ENCODE measurements at places on chromosomes 5 and 9.

DNA sequence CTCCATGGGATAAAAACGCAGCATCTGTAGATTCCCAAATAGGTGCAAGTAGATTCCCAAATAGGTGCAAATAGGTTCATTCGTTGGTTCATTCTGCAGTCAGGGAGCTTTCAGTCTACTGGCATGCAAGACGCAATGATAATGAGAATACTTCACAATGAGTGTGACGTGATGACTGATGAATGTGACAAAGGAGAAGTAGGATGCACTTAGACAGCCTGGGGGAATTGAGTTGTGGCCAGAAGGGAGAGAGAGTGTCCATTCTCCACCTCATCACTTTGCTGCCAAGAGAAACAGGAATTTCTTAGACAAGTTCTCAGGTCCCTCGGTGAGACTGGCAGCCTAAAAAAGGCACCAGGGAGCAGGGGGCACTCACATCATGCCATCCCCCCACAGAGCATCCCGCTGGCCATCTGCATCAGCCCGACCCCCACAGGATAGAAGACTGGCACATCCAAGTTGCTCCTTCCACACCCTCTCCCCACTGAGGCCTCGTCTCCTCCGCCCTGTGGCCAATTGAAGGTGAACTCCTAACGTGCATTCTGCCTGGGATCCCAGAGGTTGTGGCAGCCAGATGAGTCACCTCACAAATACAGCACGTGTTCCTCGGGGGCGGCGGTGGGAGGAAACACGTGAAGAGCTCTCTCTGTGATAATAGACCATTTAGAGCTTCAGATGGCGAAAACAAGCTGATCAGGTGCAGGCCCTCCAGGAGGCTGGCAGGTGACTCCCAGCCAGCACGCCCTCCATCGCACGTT, 19.9 kb upstream of the KCNIP1 start:
- no peak for DNase-seq

DNA sequence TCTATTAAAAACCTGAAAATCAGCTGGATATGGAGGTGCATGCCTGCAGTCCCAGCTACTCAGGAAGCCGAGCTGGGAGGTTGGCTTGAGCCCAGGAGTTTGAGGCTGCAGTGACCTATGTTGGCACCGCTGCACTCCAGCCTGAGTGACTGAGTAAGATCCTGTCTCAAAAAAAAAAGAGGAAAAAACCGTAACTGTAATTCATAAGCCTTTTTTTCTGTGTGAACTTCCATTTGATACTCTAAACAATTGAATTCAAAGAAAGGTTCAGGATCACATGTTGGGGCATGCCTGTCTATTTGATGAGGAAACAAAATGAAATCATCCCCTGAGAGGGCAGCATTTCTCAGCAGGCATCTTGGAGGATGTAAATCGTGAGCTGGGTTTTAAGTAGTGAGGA, 38.8 kb downstream of the ITGA2 start:
- peak; percentile 25 for DNase-seq

DNA sequence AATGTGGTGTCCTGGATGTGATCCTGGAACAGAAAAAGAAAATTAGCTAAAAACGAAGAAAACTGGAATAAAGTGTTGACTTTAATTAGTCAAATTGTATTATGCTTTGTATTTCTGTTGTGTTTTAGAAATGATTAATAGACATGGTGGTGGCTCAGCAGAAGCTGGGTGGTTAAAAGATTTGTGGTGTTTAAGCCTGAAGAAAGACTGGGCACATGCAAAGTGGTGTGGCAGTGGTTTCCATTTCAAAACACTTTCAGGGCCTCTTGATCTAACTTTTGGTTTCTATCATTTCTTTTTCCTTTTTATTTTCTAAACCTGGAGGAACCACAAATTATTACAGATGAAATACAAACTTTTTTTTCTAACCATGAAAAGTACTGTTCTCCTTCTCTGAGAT, 44.1 kb downstream of the ADGRV1 start:
- no peak for DNase-seq

DNA sequence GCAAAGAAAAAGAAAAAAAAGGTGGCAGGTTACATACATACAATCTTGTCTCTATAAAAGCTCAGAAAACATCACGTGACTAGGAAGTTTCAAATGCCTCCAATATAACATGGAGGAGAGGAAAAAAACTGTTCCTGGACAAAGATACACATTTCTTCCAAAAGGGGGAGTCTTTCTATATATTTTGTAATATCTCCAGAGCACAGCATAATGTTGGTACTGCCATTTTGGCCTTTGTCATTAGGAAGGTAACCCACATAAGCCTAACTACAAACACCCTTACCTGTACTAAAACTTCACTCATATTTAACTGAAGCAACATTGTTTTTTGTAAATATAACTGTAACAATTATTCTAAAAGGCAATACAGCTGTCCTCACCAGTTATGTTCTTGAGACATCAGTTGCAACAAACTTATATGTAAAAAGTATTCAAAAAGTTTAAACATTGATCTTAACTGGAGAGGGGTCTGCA, 1.2 kb upstream of the BTF3 start:
- DNase-seq = peak; percentile 38

DNA sequence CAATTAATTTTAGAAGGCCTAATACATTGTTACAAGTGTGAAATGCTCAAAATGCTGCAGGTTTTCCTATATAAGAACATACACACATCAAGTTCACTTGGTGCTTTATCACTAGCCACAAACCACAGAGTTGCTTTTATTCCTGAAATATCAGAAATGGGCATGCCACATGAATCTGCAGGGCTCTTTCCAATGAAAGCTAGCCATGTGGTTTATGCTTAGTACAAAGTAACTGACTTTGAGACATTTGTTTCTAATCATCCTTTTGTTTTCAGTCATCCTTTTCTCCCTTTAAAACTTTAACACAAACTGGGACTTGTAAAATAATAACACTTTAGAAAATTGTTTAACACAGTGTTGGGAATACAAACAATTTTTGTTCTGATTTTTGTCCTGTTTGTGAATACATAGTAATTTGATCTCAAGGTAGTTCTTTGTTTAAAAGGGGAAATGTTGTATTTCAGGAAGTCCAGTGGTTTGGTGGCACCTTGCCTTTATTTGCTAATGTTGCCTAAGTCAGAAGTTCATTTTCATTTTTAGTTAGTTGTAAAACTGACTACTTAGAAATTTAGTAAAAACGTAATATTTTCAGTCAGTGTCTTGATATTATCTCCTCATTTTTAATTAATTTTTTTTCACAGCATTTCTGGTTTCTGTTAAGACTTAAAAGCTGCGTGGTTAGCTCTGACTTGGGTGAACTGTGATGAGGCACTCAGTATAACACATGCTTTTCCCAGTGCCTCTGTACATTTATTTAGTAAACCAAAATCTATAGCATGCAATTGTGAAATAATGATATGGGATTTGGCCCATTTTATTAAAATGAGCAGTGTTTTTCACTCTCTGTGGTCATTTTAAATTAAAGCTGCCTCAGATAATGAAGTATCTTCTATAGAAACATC, 18.6 kb downstream of the PRDM6 start:
- no peak for DNase-seq

GRCh38 chr5:25025831-25026230, 381.1 kb upstream of the CDH10 start:
- DNase-seq = no peak

GRCh38 chr5:170571875-170572852, 68.3 kb downstream of the KCNIP1 start:
- no peak for DNase-seq

GRCh38 chr9:137183980-137184595, 4.3 kb downstream of the ANAPC2 start:
- DNase-seq = no peak

GRCh38 chr5:78602400-78602799, 46.2 kb downstream of the LHFPL2 start:
- no peak for DNase-seq

DNA sequence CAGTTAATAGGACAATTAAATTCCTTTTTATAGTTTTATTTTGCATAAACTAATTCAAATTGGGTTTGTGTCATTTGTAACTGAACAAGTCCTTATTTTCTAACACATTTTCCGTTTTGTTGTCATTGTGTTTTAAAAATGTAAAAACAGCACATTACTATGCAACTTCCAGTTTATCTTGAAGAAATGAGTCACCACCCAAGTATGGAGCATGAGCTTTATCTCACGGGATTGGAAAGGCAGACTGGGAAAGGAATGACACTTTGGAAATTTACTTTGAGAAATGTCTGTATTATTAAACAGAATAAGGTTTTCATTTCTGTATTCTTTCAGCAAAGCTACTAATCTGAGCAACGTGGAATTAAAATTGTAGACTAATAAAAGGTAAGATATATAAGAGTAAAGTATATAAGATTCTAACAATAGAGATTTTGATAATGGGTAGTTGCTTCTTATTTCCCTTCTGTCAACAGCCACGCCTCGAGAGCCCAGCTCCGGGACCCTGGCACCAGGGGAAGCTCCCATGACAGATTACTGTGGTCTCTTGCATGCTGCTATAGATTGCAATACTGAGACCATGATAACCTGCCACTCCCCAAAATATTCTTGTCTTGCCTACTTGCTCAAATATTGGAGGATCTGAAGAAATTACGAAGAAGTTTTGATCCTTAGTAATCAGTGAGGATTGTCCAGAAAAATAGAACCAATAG, 433.1 kb downstream of the CHSY3 start:
- DNase-seq = no peak

GRCh38 chr9:131818089-131818488, 78.2 kb upstream of the RAPGEF1 start:
- no peak for DNase-seq

DNA sequence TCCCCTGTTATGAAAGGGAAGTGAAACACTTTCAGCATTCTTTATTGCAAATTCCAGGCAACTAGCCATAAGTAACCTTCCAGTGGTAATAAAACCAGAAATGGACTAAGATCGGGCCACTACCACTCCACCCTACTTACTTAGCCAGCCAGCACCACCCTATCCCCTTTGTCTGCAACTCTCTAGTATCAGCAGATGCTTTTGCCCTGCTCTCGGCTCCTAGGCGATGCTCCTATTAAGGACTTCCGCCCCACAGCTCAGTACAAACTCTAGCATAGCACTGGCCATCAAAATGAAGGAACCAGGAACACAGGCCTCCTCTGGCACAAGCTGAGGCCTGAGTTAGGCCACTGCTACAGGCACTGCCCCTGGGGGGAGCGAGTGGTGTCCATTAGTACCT, 81.2 kb downstream of the GLDC start:
- no peak for DNase-seq

DNA sequence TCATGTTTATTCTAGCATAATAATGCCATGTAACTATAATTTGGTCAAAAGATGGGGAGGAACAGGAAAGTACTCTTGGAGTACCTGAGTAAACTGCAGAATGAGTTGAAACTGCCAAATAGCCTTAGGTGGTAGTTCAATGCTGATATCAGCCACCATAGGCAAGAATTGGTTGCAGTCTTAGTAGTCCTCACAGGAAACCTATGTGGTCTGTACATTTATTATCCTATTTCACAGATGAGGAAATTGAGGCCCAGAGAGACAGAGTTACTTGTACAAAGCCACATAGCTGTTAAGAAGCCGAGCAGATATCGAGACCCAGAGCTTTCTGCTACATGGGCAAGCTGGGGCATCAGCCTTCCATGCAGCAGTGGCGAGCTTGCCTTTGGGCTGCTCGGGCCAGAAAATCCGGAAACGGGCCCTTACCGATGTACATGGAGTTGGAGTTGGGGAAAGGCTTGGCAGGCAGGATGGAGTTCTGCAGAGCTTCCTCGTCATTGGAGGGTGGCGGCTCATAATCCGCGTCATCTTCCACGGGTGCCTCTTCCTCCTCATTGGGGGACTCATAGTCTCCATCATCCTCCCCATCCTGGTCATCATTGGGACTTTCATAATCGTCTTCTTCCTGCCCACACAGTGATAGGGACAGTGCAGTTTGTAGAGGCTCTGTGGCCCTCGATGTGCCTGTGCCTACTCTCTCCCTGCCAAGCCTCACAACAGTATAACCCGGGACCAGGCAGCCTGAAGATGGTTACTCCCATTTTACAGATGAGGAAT, 27.1 kb downstream of the LCP2 start:
- no peak for DNase-seq

- no peak for DNase-seq
These were observed 648.5 kb downstream of the BNC2 start for GRCh38 chr9:16221822-16222547.

- DNase-seq = no peak
These were observed 721.0 kb upstream of the WWC1 start for GRCh38 chr5:167570431-167570830.

- no peak for DNase-seq
These were observed 287.7 kb downstream of the ACTL7B start for GRCh38 chr9:108568093-108568492.

DNA sequence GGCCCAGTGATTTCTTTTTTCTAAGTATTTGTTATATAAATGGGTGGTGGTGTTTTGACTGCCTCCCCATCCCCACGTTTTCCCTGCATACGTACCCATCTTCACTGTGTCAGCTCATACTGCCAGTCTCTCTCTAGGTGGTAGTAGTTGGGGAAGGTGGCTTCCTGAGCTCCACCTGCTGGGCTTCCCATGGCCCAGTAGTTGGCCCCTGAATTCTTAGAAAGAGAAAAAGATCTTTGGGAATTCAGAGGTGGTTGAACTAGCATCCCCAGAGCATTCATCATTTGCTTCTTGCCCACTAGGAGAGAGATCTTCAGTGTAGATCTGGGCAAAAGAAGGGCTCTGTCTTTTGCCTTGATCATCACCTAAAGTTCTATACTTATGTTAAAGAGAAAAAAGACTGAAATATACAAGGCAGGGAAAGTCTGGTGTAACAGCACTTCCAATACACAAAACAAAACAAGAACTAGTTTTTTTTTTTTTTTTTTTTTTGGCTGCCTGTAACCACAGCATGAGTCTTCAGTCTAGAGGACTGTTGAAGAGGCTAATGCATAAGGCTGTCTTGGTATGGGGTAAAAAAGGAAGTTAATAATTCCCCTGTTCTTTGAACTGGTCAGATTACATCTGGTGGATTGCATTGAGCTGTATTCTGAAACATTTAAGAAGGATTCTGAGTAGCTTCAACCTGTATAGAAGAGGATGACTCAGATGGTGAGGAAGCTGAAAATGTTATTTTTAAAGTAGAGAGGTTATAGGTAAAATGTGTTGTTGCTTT, 128.7 kb downstream of the ATG10 start:
- no peak for DNase-seq

DNA sequence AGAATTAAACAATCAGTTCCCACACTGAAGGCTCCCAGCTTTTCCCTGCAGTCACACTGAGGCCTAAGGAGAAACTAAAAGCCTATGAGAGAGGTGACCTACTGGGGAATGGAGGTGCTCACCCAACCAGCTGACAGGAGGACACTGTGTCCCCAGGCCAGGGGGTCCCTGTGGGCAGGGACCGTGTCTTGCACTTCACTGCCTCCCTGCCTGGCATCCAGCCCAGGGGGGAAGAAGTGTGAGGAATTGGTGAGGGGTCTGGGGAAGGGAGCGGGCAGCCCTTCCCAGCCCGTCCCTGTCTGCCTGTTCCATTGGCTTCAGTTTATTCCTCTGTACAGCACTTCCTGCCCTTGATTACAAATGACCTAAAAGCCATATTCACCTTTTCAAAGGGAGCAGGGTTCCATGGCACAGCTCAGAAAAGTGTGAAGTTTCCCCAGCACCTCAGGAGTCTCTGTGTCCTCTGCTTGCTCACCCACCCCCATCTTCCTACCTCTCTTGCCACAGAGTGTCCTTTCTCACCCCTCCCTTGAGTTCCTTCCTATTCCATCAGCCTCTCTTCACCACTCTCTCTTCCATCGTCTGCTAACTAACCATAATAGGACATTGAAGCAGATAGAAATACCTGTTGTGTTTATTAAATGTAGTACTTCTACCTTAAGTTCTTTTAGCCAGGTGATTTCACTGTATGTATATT, 12.9 kb downstream of the OTULINL start:
- no peak for DNase-seq

GRCh38 chr9:95989297-95989696, 113.8 kb downstream of the ERCC6L2 start:
- DNase-seq = no peak
